ENCODE measurements at places on chromosomes 6 and 20.

DNA sequence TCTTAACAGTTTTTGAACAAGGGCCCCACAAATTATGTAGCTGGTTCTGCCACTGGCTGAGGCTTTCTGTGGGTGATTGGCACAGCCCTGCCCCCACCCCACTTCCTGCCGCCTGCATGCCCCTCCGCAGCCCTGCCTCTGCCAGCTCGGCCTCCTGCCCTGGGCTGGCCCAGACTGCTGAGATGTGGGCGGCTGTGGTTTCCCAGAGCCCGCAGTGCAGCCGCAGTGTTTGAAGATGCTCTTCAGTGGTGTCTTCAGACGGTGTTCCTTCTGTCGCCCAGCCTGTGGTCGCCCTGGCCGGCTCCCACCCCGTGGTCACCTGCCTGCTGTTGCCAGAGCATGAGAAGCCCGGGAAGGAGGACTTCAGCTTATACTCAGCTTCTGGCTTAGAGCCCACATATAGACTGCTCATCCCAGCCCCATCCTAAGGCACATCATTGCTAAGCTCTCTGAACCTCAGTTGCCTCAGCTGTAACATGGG, 154.3 kb downstream of the VEGFA start:
- DNase-seq, result no peak

- DNase-seq, result no peak
Observed at GRCh38 chr6:20918868-20919267, 384.6 kb downstream of the CDKAL1 start.

DNA sequence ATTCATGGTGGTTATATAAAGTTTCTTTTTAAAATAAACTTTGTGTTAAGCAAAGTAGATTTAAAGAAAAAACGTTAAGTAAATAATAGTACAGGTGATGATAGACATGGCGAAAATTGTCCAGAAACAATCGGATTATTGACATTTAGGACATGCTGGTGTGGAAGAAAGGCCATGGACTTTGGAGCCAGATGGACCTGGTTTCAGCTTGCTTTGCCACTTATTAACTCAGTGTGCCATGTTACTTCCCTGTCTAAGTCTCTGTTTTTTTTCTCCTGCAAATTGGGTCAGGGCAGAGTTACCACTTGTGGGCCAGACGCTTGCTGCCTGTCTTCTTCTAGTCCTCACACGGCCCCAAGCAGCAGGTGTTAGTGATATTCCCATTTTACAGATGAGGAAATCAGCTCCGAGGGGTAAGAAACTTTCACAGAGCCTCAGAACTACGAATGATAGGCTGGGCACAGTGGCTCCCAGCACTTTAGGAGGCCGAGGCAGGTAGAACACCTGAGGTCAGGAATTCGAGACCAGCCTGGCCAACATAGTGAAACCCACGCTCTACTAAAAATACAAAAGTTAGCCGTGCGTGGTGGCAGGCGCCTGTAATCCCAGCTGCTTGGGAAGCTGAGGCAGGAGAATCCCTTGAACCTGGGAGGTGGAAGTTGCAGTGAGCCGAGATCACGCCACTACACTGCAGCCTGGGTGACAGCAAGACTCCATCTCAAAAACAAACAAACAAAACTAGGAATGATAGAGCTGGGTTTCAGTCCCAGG, 12.4 kb downstream of the KIF3B start:
- DNase-seq, result no peak

DNA sequence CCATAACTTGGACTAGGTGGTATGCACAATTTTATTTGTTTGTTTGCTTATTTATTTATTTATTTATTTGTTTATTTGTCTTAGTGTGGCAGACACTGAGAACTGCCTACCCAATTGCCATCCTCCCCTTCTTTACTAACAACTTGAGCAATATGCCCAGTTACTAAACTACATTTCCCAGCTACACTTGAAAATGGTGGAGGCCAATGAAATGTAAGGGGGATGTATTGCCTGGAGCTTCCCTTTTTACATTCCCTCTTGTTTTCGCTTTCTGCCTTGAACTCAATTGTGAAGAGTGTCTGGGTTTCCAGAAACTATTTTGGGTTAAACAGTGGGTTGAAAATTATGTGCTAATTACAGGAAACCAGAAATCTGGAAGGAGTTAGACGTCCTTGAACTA, 152.7 kb upstream of the FKBP1C start:
- no peak for DNase-seq

- DNase-seq, result peak; percentile 19
Observed at GRCh38 chr6:157188213-157188612, 135.1 kb downstream of the TMEM242 start.

DNA sequence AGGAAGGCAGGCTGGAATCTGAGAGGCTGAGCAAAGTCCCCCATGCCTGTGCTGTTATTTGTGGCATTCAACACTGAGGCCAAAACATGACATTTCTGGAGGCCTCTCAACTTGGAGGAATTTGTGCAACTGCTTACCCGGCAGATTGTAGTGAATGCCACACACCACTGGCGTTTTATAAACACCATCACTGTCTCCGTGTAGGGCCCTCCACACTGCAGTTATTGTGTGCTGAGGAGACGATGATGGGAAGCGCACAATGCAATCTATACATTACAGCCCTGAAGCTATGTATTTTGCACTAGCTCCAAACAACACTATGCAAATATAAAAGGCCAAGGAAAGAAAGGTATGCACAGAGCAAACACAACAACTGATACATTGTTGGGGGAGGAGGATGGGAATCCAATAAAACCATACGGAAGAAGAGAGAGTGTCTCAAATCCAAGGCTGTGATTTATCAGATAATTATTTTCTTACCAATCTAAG, 106.5 kb downstream of the SMLR1 start:
- DNase-seq, result peak; percentile 77

DNA sequence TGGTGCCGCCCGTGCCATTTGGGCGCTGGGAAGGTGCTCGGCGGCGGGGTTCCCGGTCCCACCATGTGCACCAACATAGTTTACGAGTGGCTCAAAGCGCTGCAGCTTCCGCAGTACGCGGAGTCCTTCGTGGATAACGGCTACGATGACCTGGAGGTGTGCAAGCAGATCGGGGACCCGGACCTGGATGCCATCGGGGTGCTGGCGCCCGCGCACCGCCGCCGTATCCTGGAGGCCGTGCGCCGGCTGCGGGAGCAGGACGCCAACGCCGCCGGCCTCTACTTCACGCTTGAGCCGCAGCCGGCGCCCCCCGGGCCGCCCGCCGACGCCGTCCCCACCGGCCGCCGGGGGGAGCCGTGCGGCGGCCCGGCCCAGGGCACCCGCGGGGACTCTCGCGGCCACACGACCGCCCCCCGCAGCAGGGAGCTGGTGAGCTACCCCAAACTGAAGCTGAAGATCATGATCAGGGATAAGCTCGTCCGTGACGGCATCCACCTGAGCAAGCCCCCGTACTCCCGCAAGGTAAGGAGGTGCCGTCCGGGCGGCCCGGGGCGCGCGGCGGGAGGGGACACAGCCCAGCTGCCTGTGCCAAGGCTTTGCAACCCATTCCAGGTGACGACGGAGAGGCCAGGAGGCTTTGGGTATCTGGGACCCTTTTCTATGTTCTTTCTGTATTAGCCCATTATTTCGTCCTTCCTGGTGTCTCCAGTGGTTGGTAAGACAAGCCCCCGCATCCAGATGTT, 547 bp downstream of the SAMD5 start:
- peak; percentile 14 for DNase-seq

- no peak for DNase-seq
Observed at GRCh38 chr6:13811627-13812358, 2.6 kb downstream of the MCUR1 start.

GRCh38 chr6:105220186-105220585, 40.4 kb upstream of the POPDC3 start:
- no peak for DNase-seq

GRCh38 chr6:73858376-73858775, 162.4 kb downstream of the CD109 start:
- DNase-seq, result no peak

DNA sequence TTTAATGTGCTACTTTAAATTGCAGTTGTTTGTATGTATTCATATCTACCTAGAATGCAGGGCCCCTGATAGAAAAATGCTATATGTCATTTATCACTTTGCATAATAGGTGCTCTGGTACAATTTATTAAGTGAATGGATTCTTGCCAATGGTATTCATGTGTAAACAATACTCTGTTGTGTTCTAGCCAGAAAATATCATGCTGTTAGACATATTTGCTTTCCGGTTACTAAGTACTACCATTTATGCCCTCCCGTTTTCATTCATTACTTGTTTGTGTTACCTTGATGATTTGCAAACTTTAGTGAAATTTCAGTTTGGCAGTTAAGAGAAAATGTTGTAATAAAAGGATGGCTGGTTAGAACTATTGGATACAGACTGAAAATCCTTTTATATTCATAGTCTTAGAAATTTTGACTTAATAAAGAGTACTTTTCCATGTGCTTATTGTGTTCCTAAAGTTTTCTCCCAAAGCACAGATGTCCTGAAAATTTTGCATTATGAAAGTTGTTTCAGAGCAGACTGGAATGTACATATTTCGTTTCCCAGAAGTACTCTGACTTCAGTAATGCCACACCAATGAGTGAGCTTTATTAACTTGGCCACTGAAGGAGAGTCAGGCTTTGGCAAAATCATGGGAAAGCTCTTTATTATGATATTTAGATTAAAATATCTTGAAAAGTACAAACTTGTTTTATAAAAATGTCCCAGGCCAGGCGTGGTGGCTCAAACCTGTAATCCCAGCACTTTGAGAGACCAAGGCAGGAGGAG, 31.5 kb downstream of the RPF2 start:
- DNase-seq, result peak; percentile 8

- DNase-seq, result peak; percentile 78
Observed at GRCh38 chr20:1313236-1313964, 15.5 kb downstream of the SDCBP2 start.

GRCh38 chr20:49924247-49924646, 8.9 kb upstream of the SPATA2 start:
- no peak for DNase-seq

DNA sequence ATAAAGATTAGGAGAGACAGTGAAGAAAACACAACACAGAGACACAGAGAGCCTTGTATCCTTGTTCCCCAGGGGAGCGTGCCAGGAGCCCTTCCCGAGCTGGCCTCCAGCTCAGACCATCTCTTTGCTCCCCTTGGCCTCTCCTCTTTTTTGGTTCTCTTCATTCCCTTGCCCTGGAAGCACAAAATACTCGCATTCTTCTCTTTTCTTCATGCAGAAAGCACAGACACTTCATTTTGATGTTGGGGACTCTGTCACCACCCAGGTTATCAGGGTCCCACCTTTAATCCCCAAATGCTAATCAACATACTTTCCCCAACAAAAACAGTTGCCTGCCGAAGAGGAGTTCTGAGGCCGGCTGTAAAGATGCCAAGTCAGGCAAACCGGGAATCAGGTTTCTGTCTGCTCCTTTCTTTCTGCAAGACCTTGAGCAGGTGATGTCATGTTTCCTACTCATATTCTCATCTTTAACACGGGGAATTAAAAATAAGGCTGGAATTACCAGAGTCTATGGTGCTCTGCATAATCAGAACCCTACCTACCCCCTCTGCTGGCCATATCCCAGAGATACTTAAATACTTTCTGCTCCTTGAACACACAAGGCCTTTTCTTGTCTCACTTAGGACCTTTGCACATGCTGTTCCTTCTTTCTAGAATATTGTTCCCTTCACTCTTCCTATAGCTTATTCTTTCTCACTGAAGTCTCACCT, 21.7 kb downstream of the TGM6 start:
- peak; percentile 40 for DNase-seq

DNA sequence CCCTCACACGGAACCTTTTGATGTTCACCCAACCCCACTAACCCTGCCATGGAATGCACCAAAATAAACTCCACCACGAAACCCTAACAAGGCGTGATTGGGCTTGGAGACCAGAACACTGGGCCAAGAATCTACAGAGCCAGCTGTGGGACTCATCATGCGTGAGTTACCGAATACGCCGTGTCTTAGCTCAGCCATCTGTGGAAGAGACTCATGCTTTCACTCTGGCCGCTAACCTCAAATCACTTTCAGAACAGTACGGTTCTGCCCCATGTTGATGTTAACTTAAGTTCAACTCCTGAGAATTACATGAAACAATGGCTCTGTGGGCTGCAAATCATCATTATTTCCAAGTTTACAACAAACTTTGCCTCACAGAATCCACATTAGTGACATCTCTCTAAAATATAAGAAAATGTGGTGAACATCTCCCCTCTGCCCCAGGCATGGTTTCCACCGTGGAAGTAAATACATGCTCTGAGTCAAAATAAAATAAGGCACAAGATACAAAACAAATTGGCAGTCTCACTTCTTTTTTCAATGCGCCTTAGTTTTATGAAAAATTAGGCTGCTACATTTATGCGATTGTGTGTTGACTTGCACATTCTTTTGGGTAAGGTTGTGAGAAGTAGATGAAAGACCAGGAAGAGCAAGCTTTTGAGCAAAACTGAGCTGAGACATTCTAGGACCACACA, 308.9 kb upstream of the EXOC2 start:
- DNase-seq, result no peak

- DNase-seq, result no peak
Observed at GRCh38 chr6:78157606-78158005, 504.8 kb downstream of the MEI4 start.

DNA sequence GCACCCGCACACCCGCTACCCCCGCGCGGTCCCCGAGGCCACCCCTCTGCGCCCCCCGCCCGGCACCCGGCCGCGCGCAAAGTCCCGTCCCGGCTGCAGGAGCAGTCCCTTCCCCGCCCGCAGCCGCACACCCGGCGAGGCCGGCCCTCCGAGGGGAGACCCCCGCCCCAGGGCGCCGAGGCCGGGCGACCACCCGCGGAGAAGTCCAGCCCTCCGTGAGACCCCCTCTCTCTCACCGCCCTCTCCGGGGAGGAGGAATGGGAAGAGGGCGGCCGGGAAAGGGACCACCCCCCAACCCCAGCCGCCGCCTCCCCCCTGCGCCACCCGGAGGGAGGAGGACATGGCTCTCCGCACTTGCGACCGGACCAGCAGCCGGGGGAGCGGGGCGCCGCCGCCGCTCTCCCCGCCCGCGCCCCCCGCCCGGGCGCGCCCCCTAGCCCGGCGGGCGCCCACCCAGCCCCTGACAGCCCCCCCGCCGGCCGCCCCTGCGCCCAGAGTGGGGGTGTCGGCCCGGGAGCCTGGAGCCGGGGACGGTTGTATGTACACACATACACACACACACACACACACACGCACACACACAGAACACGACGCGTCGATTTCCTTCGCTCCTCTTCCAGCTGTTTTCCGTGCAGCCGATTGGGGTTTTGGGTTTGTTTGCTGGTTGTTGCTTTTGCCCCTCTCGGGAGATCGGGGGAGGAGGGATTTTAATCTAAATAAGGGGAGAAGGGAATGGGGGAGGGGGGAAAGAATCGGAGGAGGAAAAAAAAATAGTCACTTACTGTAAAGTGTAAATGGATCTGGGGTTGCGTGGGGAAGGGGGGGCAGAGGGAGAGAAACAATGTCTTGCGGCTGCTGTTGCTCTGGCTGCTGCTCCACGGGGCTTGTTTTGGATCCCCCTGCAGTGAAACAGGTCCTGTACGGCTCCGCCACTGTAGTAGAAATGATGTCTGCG, at the start of gene ATXN1:
Gene ATXN1, minus strand, starts transcription at position 945 of the 955 bp plus-strand sequence.
- DNase-seq, result no peak

GRCh38 chr20:16661756-16662155, 68.1 kb upstream of the SNRPB2 start:
- no peak for DNase-seq

- DNase-seq, result no peak
Observed at GRCh38 chr20:24744747-24745146, 204.3 kb upstream of the CST7 start.

- peak; percentile 91 for DNase-seq
Observed at GRCh38 chr6:84411060-84411629, 183.7 kb upstream of the CEP162 start.

- DNase-seq, result no peak
Observed at GRCh38 chr20:56517211-56517610, 7.3 kb upstream of the FAM209A start.
